ENCODE measurements at places on chromosomes 1 and 21.

DNA sequence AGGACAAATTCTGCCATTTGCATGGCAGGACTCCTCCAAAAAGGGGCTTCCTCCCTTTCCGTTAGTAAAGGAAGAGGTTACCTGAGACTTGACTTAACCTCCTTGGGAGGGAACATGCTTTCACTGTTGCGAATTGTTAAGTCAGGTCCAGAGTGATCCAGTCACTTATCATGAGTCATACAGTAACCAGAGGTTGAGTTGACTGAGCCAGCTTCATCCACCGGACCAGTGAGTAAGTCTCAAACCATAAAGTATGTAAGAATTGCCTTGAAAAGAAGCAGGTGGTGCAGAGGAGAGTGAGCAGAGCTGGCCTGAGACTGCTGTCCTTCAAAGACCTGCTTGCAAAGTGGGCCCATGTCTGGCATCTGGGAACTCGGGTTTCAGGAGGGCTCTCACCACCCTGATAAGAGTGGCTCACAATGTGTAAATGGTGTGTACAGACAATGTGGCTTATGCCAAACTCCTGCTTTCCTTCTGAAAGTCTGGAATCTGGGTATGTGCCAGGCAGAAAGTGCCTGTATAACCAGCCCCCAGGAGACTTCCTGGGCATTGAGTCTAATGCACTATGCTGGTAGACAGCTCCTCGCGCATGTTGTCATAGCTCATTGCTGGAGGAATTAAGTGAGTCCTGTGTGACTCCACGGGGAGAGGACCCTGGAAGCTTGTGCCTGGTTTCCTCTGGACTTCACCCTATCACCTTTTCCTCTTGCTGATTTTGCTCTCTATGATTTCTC lies 84.3 kb upstream of the KLHDC7A start:
- no peak for DNase-seq

DNA sequence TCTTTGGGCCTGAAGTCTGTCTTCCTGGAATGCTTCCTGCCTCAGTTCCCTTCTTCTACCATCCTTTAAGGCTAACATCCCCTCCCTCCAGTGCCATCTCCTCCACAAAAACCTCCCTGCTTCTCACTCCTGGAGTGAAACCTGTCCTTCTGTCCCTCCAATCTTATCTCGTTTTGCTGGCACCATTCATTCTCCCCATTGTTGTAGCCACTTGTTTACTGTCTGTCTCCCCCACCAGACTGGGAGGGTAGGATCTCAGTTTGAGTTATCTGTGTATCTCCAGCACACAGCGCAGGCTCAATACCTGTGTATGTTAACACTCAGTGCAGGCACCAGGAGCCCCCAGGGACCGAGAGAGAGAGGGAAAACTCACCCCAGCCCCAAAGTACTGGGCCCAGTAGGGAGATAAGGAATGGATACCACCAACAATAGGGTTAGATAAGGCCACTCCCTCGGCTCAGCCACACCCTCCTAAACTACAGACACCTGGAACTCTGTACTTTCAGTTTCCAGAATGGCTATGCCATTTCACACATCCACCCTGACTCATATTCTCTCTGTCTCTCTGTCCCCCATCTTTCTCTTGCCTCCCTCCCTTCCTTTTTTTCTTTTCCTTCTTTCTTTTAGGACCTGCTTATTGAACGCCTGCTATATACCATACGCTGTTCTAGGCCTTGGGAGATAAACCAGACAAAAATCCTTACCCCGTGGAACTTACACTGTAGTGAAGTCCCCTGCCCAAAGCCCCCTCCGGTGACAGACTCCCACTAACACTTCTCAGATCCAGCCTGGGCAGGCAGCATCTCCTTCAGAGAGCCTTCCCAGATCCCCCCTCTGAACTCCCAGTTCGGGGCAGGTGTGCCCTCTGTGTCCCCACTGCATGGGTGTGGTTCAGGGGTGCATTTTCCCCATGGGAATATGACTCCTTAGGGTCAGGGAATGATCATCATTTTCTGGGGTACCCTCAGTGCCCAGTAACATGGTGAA lies 3.3 kb upstream of the SSBP3 start:
- no peak for DNase-seq

- DNase-seq = no peak
Observed at GRCh38 chr1:89929467-89930063, 65.3 kb upstream of the ZNF326 start.

DNA sequence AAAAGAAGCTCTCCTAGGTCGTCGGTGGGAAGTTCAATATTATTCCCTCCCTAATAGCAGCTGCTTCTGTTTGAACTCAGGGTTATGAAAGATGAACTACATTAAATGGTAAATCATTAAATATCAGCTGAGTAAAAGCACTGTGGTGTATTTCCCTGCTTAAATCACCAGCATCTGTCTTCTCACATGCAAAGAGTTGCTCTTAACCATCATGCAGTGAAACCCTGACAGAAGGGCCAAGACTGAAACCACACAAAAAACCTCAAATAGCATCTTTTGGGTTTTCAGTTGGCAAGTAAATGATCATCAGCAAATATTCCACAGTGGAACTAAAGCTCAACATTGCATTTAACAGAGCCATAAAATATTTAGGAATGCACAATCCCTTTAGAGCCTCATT lies 380.0 kb upstream of the ADGRL2 start:
- no peak for DNase-seq

DNA sequence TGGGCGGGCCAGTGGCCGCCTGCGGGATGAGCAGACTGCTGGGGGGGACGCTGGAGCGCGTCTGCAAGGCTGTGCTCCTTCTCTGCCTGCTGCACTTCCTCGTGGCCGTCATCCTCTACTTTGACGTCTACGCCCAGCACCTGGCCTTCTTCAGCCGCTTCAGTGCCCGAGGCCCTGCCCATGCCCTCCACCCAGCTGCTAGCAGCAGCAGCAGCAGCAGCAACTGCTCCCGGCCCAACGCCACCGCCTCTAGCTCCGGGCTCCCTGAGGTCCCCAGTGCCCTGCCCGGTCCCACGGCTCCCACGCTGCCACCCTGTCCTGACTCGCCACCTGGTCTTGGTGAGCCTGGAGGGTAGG lies 2.1 kb downstream of the B4GALT2 start:
- DNase-seq = no peak

DNA sequence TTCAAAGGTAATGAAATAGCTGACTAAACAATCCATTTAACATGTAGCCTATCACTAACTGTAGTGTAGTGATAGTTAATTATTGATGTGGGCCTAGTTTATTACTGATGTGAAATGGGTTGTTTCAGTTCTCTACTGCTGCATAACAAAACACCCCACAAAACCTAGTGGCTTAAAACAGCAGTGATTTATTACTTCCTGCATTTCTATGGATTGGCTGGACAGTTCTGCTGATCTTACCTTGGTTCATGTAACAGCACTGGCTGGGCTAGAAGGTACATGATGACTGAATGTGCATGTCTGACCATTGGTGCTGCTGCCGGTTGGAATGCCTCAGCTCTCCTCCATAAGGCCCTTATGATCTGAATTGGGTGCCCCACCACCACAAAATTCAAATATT lies 5.4 kb upstream of the ABL2 start:
- no peak for DNase-seq

Data from brain pericyte (primary cell).